ENCODE measurements at places on chromosomes 13 and 19. TPM values are rescaled to one million over a fixed set of nuclear protein-coding genes. Genes with fewer than 3 reads are reported as not detected.
A peak's percentile ranks its signal among the peaks of the same experiment; 100 is the strongest.

DNA sequence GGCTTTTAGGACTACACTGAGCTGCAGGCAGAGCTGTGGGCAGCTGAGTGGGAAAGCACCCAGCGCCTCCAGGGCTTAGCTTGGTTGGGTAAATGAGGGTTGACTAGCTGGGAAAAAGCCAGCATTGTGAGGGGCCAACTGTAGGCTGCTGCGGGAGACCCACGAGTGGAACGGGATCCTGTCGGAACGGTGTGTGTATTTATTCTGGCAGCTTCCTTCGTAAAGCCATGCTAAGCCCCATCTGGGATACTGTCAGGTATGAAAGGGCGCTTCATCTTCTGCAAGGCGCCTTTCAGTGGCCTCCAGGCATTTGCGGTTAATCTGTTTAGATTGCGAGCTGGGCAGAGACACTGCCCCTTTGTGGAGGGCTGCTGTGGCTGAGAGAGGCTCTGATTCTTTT, 39.5 kb upstream of the CNMD start:
- DNase-seq: no peak

- DNase-seq: no peak
Observed at GRCh38 chr13:42164557-42165125, 107.3 kb upstream of the AKAP11 start.

- no peak for DNase-seq
Observed at GRCh38 chr13:105465251-105465650, 1070.2 kb downstream of the EFNB2 start.

DNA sequence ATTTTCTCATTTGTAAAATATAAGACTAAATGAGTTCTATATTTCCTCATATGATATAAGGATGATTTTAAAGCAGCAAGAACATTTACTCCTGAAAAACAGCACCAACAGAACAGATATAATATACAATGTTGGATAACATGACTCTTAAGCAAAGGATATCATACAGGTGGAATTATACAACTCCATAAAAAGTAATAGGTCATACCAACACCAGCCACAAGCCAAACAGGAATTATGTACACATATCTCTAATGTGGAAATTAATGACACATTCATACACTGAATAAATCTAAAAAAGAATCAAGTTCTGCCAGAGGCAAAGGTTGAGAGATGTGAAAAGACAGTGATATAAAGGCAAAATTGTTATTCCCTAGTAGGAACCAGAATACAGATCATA, 25.9 kb downstream of the INTS6 start:
- DNase-seq: no peak

DNA sequence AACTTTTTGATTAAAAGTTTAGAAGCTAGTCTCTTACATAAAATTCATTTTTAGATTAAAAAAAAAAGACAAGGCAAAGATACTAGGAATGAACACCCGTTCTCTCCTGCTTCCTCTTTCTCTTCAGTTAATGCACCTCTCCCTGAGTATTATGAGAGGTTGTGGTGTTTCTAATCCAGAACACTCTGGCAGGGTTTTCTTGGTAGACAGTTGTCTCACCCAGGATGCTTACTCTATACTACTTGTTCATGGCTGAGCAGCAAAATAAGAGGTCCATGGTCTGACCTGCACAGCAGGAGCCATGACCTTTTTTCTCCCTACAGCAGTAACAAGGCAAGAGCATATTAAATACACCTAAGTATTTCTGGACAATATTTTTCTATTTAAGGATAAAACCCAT, 62.0 kb downstream of the MICU2 start:
- DNase-seq: no peak

DNA sequence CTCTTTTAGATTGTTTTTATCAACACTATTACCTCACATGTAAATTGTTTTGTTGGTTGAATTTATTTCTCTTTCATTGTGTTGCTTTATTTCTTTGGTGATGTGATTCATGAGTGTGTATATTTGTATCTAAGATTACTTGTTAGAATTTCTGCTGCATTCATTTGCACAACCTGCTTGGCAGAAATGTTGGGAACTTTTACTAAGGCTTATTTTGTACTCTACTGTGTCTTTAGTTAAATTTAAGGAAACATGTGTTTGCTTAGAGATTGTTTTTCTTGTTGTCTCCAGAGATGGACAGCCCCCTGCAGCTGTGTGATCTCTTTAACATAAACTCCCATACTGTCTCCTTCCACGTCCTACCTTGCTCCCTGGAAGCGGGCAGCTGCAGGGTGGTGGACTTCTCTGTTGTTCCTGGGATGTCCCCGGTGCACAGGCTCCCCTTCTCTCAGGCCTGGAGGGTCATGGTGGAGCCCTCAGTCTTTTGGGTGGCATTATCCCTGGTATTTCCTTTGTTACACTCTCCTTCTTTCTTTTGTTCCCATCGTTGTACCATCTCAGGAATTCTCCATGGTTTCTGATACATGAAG, 212.0 kb upstream of the SPRY2 start:
- peak; percentile 89 for DNase-seq

GRCh38 chr13:109140479-109141349, 511.3 kb downstream of the MYO16 start:
- DNase-seq: peak; percentile 26

The NKPD1 gene
- 0.38 TPM for polyA plus RNA-seq

The CC2D1A gene
- 12.0 TPM for polyA plus RNA-seq

The ZNF681 gene
- polyA plus RNA-seq: 3.7 TPM

The FAM216B gene
- not detected for polyA plus RNA-seq

DNA sequence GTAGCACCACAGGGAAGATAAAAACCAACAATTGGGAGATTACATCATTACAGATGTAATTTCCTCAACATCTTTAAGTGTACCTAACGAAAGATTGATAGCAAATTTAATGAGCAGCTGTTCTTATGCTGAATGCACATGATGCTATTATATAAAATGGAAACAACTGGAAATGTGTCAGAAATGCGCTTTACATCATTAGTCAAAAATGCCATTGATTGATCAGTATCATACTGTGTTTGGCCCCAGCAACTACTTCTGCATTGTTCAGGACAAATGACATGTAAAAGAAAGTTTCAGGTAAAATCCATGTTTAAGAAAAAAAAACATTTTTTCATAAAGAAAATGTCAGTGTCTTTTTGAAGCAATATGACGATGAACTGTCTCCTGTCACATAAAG, 625.5 kb upstream of the MIR17HG start:
- DNase-seq: no peak

All from muscle of leg (tissue), 16 donors.